H1 (cell line): ENCODE measurements at places on chromosomes 7 and 10.
A peak's percentile ranks its signal among the peaks of the same experiment; 100 is the strongest.

GRCh38 chr10:929960-930624, 1.4 kb downstream of the LARP4B start:
- DNase-seq, result no peak

GRCh38 chr10:107529350-107529749, 364.8 kb upstream of the SORCS1 start:
- no peak for DNase-seq

- DNase-seq, result no peak
Observed at GRCh38 chr10:54194806-54195205, 606.2 kb downstream of the PCDH15 start.

DNA sequence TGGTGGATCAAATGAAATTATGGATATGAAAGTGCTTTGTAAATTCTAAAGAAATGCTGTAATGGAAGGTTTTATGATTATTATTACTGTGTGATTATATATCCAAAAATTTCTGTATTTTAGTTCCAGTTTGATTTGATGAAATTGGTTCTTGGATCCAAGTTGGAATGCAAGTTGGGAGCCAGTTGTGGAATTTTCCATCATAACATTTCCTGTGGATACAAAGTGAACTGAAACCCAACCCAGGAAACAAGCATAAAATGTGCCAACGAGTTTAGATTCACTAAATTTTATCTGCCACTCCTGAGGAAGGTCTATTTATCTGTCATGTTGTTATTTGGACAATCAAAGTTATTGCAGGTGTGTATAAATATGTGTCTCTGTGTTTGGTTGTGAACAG, 131.4 kb upstream of the MDFIC start:
- DNase-seq, result no peak

- DNase-seq, result no peak
Observed at GRCh38 chr10:30371954-30372353, 22.9 kb upstream of the MTPAP start.

GRCh38 chr7:71868797-71869196, 543.3 kb downstream of the CALN1 start:
- DNase-seq, result no peak

DNA sequence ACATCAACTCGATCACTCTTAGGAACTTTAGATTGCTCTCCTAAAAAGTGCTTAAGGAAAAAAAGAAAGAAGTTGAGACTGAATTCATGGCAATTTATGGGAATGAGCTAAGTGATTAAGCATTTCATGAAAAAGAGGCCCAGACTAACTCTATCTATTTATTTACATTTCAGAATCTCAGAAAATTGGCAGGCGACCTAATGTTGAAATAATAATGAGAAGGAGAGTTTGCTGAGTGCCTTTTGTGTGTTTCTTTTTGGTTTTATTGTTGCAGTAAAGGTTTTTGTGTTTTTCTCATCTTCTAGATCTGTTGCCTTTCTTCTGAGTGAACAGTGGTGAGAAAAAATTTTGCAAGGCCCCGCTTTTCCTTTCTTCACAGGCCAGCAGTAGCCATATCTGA, 3.8 kb downstream of the GRK5 start:
- DNase-seq, result no peak

GRCh38 chr10:100969187-100970075, at the start of gene SEMA4G:
SEMA4G (plus strand) TSS chr10:100969504; CDS start chr10:100972913, 3,409 bp downstream.
- DNase-seq, result peak; percentile 67

- no peak for DNase-seq
Observed at GRCh38 chr10:62959553-62959952, 143.4 kb upstream of the EGR2 start.

DNA sequence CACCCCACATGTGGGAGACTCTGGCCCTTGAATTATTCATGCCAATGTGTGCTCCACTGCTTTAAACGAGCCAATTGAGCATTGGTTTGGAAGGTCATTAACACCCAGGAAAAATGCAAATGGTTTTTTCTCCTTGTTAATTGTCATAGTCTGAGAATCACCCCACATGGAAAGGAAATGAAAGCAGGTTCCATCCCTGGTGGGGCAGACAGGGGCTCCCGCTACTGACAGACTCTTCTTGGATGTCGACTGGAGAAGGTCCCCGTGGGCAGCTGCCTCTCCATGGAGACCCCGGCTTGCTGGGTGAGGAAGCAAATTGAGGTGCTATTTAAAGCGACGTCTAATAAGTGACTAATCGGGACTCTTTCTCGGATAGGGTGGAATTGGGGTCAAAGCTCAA, 32.0 kb upstream of the EN2 start:
- DNase-seq, result no peak

DNA sequence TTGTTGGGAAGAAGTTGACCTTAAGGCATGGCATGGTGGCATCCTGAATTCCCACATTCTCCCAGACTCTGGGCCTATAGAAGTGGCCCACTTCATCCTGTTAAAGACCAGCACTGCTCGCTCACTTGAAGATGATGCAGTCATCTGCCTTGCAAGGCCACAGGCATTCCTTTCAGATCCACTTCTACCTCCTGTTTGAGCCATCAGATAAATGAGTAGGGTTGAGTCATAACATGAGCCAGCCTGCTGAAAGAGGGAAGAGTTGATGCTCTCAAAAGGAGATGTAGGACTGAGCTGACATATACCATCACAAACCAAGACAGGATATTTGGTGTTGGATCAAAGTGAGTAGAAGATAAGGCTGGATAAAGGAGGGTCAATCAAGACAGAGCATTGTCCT, 1.5 kb upstream of the EBLN1 start:
- no peak for DNase-seq

- no peak for DNase-seq
Observed at GRCh38 chr7:151813445-151813844, 63.5 kb downstream of the PRKAG2 start.

DNA sequence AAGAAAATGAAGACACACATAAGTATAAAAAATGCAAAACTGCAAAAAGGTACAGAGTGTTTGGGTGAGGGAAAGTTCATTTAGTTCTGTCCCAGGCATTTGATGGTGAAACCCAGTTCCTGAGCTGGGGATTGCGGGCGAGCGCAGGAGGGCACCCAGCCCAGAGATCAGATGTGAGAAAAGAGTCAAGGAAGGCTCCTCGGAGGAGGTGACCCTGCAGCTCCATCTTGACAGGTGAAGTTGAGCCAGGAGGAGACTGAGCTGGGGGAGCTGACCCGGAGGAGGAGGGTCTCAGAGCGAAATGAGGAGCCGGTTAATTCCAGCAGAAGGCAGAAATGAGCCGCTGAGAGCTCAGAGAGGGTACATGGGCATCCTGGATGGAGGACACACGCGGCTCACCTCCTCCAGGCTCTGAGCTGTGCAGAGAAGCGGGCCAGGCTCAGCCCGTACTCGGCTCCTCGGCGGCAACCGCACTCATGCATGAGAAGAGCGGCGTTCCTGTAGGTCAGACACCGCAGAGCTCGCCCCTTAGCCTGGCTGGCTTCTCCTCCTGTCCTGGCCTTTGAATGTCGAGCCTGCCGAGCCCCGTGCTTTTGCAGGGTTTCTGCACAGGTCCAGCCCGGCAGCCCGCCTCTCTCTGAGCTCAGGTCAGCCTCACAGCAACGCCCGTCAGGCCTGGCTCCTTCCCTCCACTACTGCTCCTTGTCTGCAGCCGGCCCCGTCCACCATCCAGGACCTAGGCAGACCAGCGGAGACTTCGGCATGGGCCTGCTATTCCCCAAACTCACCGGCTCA, 9.5 kb upstream of the RAMP3 start:
- no peak for DNase-seq

DNA sequence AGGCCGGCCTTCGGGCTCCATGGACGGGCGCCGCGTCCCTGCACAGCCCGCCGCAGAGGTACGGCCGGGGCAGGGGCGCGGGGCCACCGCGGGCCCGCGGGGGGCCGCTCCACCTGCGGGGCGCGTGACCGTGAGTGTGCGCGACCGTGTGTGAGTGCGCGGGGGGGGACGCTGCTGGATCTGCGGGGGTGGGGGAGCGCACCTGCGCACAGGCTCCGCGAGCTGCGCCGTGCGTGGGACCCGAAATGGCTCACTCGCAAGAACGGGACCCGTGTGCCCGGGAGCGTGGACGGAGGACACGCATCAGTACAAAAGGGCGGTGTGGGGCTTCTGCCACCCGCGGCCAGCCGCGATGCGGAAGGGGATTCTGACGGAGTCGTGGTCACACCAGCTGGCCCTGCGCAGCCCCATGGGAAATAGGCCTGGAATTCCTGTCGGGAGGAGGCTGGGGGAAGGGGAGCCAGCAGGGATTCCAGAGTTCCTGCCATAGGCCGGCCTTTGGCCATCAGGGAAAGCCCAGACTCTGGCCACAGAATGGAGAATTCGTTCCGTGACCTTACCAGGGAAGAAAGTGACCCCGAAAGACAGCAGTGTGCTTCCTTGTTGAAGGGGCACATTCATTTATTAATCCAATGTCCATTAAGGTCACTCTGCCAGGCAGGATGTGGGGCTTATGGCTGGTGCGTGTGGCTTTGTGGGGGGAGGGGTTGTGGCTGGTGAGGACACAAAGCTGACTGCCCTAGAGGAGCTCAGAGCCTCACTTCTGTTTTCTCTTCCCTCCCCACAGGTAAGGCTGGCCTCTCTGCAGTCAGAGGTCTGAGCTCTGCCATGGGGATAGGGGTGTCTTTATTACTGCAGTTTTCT, 494 bp downstream of the REPIN1 start:
- peak; percentile 86 for DNase-seq
